ENCODE measurements at places on chromosomes 5 and 9.

- no peak for DNase-seq
Observed at GRCh38 chr9:36398745-36399144, 1.3 kb downstream of the RNF38 start.

DNA sequence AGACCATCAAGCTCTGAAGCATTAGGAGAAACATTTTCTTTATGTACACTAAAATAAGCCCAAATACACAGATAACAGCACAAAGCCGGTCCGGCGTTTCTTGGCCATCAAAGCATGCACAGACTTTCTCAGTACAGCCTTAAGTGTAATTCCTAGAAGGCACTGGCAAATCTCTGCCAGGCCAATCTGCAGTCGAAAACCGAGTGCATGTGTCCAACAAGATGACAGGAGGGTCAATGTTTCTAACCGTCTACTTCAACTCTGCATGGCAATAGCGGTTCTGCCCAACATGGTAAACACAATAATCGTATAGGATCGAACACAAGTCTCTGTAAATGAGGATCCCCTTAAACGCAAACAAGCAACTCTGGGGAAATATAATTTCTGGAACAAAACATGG, 1.1 kb downstream of the ARL15 start:
- no peak for DNase-seq

DNA sequence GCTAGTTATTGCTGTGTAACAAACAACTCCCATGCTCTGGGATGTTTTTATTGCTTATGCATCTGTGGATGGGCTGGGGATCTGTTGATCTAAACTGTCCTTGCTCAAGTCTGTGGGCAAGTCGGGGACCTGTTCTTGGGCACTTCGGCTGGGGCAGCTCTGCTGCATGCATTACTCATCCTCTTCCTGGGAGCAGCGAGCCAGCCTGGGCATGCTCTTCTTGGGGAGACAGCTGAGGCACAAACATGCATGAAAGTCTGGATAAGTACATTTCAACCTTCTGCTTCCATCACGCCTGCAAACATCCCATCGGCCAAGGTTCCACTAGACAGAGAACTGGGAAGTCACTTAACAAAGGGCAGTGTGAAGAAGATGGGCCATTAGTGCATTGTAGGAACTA, 66.3 kb downstream of the ANKRD33B start:
- DNase-seq = no peak

DNA sequence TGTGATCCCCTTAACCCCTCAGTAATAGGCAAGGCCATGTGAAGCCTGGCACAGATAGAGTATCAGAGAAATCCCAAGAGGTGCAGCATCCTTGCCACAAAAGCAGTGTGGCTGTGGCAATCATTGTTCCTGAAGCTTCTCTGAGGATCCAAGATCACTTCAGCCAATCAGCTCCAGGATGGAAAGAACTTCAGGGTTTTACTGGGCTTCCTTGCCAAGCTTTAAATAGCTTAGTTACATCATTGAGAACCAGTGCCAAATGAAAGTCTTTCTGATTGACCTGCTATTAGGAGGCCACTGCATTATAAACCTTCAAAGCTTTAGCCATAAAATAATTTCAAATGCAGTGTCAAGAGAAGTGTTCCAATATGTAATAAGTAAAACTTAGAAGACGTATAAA, 430.6 kb downstream of the PIK3R1 start:
- DNase-seq = no peak

GRCh38 chr5:33774341-33774740, 117.4 kb downstream of the ADAMTS12 start:
- no peak for DNase-seq

DNA sequence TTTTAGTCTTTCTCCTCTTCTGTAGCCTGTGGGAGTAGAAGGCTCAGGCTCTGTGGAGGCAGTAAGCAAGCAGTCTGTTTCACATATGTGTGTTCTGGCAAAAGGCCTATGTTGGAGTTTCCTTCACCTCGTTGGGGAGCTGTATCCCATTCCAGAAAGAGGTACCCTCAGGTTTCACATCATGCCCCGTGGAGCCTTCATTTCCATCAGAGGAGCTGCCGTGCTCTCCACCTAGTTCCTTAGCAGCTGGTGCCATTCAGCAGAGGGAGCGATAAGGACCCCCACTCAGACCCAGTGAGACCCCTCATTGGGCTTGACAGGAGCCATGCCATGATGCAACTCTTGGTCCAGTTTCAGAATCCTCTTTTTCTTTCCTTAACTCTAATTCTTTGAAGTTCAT, 50.6 kb upstream of the ANGPTL2 start:
- DNase-seq = no peak

DNA sequence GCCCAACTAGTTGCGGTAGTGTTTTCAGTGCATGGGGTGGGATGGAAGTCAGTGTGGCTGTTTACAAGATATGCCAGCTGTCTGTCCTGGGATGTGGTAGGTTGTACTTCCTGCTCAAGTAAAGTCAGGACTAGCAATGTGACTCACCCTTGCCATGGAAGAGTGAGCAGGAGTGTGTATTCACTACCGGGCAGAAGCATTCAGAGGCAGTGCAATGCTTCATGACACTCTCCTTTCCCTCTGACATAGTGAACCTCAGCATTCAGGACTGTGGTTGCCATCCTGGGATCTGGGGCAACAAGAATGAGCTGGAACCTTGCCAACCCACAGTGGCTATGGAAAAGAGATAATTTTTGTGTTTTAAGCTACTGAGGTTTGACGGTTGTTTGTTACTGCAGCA, 68.9 kb downstream of the BOD1 start:
- DNase-seq = no peak

- DNase-seq = no peak
Observed at GRCh38 chr9:134033516-134034214, 8.4 kb downstream of the BRD3OS start.

Measured in effector memory CD8-positive, alpha-beta T cell (primary cell).